ENCODE measurements at places on chromosomes 16 and 17.

DNA sequence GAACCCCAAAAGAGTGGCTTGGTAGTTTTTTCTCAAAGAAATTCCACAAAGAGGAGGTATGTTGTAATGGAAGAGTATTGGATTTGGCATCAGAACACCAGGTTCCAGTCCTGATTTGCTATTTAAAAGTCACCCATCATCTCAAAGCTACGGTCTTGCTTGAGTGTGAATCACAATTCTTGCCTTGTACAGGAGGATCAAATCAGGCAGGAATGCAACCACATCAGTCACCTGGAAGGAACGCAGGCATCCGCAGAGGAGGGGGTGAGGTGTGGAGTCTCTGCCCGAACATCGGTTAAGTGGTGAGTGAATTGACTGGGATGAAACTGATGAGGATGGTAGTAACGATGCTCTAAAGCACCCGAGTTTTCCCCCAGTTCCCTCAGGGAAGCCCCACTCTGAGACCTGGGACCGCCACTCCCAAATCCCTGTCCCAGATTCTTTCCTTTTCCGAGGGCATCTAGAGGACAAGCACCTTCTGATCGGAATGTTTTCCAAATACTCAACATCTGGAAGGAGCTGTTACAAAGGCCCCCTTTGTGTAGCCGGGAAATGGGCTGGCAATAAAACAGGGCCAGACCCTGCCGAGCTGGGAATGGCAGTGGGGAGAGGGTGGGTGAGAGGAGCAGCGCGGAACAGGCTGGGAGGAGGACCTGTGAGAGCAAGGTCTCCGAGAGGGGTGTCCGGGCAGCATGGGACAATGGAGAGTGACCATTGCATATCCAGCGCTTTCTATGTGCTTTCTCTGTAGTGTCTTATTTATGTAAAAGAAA is 469.6 kb downstream of the SLC39A11 start:
- no peak for DNase-seq

- no peak for DNase-seq
Observed at GRCh38 chr17:8153525-8153956, 1.3 kb upstream of the PER1 start.

DNA sequence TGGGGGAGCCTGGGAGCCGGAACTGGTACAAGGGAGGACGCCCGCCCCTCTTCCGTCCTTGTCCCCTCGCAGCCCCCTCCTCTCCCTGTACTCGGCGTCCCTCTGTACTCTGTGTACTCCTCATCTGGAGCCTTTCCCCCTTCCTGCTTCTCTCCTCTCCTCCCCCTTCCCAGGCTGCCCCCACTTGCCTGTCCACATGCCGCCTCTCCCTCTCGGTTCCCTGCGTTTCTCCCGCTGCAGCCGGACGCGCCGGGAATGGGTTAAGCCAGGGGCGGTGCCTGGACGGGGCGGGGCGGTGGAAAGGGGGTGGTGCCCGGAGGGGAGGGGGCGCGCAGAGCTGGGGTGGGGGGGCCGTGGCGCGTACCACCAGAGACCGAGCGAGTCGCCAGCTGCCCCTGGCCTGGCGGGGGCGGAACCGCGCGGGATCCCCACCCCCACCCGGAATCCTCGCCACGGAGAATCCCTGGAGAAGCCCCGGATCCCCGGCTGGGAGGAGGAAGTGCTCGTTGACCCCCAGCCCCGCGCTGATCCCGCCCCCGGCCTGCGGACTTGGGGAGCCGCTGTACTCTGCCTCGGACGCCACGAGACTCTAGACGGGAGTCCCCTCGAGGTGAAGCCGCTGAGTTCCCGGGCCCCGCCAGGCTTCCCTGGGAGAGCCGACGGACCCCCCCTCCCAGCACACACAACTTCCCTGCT is 22.6 kb downstream of the GJD3 start:
- DNase-seq = no peak

- DNase-seq = no peak
Observed at GRCh38 chr17:1630662-1631061, 2.0 kb upstream of the SLC43A2 start.

- DNase-seq = no peak
Observed at GRCh38 chr17:6456914-6457687, 12.8 kb downstream of the PIMREG start.

- no peak for DNase-seq
Observed at GRCh38 chr16:29986231-29986630, 9.2 kb downstream of the HIRIP3 start.

DNA sequence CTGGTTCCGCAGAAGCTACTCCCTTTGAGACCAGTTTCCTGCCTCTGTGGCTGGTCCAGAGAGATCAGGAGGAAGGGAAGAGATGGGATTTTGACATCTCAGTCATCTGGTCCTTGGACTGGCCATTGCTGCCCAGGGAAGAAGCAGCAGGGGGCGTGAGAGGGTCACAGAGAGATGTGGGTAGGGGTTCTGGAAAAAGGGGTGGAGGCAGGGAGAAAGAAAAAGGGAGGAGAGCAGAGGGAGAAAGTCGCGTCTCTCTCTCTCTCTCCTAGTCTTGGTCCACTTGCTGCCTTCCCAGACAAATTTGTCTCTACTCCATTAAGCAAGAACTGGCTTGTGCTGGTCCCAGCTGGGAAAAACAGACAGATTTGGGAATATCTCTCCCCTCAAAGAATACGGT is 4.4 kb downstream of the SHBG start:
- no peak for DNase-seq

DNA sequence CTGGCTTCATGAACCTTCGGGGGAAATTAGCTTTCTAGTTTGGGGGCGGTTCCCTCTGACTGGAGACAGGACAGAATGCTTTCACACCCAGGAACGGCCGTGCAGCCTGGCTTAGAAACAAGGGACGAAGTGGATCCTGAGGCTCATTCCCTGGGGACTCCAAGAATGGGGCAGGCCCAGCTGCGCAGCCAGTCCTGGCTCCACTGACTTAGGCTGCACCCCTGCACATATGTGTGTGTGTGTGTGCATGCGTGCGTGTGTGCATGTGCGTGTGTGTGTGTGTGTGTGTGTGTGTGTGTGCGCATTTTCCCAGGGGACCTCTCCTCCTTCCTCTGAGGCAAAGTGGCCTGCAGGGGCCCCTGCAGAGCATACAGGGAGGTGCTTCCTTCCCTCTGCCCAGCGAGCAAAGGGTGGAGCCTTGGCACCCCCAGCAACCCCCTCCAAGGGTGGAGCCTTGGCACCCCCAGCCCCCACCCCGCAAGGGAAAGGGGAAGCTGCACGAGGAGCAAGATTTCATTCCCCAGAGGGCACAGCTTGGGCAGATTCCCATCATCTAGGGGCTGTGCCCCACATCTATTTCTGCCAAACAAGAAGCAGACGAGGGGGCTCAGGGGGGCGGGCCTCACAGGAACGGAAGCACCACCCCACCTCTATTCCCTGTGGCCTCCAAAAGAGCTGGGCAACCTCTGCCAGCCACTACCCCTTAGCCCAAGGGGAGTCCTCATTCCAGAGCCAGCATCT is 97.6 kb upstream of the CBX4 start:
- DNase-seq = no peak

DNA sequence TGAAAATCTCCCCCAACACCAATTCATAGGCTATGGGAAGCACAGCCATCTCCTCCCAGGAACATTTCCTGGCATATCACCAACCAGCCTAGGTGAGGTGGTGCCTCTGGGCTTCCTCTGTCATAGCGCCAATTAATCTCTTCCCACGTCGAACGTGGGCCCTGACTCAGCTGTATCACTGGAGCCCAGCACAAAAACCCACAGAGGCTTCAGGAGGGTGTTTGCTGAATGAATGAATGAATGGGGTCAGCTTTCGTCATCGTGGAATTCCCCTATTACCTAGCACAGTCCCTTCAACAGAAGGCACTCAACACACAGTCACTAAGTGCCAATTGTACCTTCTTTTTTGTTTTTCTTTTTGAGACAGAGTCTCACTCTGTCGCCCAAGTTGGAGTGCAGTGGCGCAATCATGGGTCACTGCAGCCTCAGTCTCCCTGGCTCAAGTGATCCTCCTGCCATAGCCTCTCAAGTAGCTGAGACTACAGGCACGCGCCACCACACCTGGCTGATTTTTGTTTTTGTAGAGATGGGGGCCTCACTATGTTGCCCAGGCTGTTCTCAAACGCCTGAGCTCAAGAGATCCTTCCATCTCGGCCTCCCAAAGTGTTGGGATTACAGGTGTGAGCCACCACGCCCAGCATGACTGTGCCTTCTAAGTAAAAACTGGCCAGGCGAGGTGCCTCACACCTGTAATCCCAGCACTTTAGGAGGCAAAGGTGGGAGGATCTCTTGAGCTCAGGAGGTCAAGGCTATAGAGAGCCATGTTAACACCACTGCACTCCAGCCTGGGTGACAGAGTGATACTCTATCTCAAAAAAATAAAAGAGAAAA is 4.1 kb downstream of the ZNF688 start:
- no peak for DNase-seq

GRCh38 chr16:67517661-67518423 is 10.8 kb upstream of the RIPOR1 start:
- no peak for DNase-seq

DNA sequence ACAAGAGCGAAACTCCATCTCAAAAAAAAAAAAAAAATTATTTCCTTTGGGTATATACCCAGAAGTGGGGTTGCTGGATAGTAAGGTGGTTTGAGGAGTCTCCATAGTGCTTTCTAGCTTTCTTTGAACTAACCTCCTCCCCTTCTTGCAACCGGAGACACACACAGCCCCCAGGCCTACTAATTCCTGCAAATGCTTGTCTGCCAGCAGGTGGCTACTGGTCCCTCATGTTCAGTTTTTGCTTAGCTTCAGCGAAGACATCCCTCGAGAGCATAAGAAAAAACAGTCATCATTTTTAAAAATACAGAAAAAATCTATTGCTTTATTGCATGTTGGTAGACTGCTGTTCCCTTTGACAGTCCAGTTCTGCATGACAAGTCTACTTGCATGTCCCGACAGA is 439.0 kb downstream of the UTP18 start:
- no peak for DNase-seq

- DNase-seq = no peak
Observed at GRCh38 chr16:53953336-53953735, 249.4 kb downstream of the FTO start.

DNA sequence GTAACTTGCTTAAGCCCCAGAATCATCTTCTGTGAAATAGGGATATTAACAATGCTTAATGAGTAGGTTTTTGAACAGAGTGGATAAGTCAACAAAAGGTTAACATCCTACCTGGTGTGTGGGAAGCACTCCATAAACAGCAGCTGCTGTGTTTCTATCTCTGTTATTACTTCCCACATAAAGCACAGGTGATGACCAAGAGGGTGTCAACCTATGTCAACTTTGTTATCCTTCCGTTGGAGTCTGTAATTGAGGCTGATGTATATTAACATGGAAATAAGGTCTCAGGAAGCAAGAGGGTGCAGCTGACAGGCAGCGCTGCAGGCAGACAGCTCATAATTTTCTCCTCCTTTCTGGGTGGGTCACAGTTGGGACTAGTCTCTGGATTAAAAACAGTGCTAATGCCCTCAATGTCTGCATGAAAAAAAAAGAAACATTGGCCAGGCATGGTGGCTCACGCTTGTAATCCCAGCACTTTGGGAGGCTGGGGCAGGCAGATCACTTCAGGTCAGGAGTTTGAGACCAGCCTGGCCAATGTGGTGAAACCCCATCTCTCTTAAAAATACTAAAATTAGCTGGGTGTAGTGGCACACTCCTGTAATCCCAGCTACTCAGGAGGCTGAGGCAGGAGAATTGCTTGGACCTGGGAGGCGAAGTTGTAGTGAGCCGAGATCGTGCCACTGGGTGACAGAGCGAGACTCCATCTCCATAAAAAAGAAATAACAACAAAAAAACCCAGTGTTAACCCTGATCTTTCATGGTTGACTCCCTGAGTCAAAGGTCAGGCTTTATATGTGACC is 269.6 kb downstream of the SNX29 start:
- DNase-seq = no peak

- no peak for DNase-seq
Observed at GRCh38 chr16:29737713-29738112, 8.1 kb downstream of the C16orf54 start.

DNA sequence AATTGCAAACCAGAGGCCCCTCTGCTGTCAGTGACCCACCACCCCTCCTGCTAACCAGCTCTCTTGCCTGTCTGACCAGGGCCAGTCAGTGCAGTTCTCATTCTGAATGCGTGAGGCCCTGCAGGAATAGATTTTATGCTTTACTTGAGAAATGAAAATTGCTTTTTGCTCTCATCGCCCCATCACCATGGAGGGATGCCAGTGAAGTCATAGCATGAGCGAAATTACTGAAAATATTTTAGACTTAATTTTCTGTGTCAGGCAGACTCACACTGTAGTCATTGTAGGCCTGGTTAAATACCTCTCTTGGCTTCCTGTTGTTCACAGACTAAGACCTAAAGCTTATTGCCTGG is 490.5 kb upstream of the CDH5 start:
- no peak for DNase-seq

- DNase-seq = no peak
Observed at GRCh38 chr17:83189044-83190003, 109.9 kb downstream of the METRNL start.

DNA sequence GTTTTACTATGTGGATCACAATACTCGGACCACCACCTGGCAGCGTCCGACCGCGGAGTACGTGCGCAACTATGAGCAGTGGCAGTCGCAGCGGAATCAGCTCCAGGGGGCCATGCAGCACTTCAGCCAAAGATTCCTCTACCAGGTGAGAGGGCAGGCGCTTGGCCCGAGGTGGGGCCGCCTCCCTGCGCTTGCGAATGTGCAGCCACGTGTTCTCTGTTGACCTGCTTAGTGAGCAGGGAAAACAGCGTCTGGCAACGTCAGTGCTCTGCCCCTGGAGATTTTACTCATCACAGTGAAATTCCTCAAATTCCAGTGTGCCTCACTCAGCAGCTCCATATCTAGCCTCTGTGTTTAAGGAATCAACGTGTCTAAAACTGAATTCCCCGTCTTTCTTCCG is 33.4 kb upstream of the CLEC18A start:
- no peak for DNase-seq

GRCh38 chr16:89586218-89586617 is 10.7 kb downstream of the CPNE7 start:
- no peak for DNase-seq

DNA sequence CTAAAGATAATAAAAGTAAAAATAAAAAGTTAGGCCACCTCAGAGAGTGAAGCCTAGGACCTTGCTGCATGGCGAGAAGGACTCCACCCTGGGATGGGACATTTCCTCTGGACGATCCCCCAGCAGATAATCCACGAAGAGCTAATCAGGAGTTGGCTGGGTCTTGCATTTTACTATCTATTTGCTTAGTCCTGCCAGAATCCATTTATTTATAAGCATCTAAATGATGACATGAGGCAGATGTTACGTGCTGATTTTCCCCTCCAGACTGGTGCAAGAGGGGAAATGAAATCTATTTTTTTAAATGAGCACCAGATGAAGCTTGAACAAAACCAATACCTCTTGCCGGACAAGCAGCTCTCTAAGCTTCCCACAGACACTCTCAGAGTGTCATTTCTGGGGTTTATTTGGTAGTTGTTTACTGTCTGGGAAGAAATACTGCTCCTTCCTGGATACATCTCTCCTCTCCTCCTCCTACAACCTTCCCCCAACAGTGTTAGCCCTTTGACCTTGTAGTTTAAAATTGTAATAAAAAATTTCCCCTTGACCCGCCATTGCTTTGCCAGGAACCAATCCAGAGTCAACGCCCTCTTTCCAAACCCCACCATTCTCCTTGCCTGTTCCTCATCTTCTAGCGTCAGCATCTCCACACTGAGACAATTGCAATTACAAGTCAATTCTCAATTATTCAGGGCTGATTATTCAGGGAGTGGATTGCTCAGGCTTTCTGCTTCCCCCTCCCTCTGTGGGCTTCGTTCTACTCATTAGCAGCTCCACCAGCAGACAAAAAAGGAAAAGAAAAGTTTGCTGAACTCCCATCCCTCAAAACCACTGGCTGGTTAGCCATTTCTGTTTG is 63.0 kb downstream of the GSG1L start:
- no peak for DNase-seq
